ENCODE measurements at places on chromosomes 5 and 9.

- no peak for DNase-seq
Observed at GRCh38 chr5:66869347-66869746, 273.2 kb downstream of the MAST4 start.

GRCh38 chr9:93567271-93567959, 9.0 kb upstream of the PHF2 start:
- DNase-seq = no peak

GRCh38 chr9:128554155-128554862, 1.9 kb downstream of the SPTAN1 start:
- DNase-seq = no peak

GRCh38 chr5:75473463-75473862, 38.0 kb downstream of the CERT1 start:
- DNase-seq = no peak

DNA sequence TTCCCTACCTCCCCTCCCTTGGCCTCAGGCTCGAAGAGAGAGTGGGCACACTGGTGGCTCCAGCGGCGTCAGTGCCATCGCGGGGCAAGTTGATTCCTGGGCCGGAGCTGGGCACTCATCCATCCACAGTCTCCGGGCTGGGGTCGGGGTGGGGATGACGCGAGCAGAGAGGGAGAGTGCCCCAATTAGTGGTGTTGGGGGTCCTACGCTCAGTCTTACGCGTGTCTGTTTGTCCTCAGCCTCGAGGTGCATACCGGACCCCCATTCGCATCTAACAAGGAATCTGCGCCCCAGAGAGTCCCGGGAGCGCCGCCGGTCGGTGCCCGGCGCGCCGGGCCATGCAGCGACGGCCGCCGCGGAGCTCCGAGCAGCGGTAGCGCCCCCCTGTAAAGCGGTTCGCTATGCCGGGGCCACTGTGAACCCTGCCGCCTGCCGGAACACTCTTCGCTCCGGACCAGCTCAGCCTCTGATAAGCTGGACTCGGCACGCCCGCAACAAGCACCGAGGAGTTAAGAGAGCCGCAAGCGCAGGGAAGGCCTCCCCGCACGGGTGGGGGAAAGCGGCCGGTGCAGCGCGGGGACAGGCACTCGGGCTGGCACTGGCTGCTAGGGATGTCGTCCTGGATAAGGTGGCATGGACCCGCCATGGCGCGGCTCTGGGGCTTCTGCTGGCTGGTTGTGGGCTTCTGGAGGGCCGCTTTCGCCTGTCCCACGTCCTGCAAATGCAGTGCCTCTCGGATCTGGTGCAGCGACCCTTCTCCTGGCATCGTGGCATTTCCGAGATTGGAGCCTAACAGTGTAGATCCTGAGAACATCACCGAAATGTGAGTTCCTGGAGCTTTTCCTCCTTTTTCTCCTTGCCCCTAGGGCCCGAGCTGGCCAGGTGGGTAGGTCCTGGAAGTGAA, 861 bp downstream of the NTRK2 start:
- no peak for DNase-seq

GRCh38 chr9:109320331-109320741, 523 bp downstream of the EPB41L4B start:
- no peak for DNase-seq

DNA sequence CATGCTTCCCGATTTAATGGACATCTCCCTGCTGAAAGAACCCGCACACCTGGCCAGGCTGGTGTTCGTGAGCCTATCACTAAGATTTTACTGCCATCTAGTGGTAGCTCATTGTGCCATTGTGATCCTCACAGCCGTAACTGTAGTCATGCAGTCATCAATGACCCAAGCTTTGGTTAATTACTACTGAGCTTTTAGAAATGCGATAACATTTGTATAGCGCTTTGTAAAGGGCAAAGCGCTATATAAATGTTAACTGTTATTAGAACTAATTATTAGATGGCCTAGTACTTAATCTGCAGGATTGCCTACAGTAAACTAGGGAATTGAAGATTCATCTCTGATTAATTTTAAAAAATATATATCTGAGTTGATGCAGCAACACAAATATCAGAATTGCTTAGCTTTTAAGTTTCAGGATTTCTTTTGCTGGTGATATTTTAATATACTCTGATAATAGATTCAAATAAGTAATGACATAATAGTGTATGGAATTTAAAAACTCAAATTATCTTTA, 90.2 kb downstream of the HACD4 start:
- peak; percentile 69 for DNase-seq

DNA sequence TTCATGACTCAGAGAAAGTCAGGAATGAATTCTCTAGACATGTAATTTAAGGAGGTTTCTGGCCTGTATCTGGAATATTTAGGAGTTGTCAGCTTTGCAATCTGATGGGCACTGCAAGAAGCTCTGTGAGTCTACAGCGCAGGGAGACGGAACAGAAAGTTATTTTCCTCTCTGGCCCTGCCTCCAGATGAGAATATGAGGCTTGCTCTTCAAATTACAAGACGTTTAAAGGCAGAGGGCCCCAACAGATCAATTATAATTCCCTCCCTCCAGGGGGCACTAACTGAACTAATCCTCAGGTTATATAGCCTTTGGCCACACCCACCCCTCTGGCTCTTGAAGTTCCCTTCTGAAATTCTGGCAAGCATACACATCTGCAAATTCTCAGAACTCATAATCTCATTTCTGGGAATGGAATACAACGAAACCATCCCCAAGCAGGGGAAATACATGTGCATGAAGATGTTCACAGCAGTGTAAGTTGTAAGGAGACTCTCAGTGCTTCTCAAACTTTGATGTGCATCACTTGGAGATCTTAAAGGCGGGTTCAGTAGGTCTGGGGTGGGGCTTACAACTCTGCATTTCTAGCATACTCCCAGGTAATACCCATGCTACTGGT, 307.6 kb downstream of the CWC27 start:
- peak; percentile 28 for DNase-seq

DNA sequence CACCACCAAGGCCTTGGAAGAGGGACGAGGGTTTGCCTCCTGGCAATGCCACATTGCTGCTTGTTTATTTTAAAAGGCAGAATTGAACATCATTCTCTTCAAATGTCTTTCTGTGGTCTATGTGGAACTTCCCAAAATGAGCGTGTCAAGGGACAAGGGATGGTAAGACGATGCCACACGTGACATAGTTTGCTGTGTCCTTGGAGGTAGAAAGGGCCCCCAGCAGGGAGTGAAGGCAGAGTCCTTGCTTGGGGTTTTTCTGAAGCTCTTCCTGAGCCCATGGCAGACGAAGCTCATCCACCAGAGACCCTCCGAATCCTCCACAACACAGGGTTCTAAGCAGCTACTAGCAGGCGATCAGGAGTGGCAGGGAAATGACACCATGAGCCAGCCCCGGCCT, 28.3 kb downstream of the PRRX2 start:
- DNase-seq = no peak

DNA sequence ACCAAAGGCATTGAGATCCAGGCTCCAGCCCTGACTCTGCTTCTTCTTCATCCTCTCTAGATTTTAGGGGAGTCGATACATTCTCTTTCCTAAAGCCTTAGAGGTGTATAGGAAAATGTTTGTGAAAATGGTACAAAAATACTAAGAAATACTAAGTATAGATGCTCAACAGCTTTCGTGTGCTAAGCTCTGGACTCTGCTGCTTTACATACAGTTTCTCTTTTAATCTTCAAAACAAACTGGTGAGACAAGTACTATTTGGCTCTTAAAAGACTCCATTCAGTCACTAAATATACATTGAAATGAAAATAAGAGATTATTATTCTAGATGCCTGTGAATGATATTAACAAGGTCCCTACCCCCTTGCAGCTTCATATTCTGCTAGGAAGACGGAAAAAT, 174.5 kb upstream of the TRPM3 start:
- no peak for DNase-seq

DNA sequence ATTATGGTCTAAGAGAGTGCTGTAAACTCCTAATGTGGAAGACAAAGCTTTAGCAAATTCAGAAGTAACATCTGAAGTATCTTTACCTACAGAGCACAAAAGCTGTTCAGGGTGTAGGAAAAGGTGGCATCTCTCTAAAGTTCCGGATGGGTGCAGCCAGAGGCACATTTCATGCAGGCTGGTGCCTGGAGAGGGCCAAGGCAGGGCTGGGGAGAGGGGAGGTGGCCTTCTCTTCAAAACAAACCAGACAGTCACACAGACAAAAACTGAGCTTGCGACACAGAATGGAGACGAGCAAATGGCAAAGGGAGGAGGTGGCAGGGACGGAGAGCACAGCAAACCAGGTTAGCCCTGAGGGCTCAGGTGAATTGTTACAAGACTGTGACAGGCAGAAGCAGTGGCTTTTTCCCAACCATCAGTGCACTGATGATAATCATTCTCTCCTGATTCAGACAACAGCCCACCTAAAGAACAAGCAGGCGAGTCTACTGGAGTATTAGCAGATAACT, 121.5 kb upstream of the PCA3 start:
- DNase-seq = no peak

- DNase-seq = no peak
Observed at GRCh38 chr9:85045271-85045670, 375.7 kb downstream of the NTRK2 start.

GRCh38 chr9:127050591-127051001, 71.8 kb downstream of the ANGPTL2 start:
- DNase-seq = no peak

DNA sequence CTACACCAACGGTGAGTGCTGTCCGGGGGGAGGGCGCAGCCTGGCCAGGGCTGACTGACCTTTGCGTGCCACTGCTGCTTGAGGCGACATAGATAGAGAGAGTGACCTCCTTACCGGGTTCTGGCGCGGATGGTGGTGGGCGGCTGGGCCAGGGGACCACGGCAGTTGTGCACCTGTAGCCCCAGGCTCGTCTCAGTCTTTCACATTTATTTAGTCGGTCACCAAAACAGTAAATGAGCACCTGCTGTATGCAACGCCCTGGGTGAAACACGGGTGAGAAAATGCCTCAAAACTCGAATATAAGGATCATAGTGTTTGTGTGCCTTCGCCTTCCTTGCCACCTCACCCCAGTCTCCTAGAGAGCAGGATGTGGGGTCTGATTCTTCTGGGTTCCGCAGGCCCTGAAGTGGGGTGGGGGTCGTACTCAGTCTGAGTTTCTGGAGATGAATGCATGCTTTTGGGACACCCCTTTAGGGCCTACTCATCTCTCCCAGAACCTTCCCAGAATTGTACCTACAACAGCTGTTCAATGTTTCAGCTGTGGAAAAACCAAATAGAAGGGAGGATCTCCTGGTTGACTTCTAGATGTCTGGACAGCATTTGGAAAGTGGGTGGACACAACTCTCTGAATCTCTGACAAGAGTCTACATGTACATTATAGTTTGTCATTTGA, 714 bp downstream of the SEC24A start:
- DNase-seq = no peak

GRCh38 chr9:130965680-130966079, 26.6 kb upstream of the FIBCD1 start:
- no peak for DNase-seq

DNA sequence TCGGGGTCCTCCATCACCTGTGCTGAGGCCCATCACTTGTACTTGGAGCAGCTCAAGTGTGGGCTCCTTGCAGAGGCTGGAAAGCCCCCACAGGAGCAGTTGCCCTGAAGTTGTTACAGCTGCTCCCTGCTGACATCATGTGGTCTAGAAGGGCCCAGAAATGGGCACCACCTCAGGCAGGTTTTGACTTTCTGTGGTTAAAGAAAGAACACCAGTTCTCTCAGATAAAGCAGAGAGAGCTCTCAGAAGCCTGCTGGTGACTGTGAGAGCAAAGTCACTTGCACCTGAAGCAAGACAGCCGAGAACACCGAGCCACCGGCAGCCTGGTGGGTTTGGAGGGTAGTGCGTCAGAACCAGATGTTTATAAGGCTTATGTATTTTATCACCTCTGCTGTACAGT, 70.4 kb downstream of the MVB12B start:
- peak; percentile 91 for DNase-seq

DNA sequence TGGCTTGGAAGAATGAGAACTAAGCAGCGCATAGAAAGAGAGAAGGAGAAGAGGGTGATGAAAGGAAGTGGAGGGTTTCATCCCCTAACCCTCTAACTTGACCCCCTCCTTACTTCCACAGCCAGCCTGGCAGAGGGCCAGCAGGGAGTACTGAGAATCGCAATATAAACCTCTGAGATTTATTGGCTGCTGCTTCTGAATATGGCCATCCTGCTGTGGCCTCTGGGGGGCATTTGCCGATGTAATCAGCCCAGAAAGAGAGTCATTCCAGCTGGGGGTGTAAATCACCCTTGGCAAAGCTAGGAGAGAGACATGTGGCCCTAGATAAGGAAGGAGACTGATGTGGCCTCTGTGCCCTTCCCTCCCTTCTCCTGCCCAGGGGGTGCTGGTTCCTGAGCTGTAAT, 960 bp upstream of the GFRA3 start:
- no peak for DNase-seq
